ENCODE measurements at places on chromosomes 7 and 10. TPM values are rescaled to one million over a fixed set of nuclear protein-coding genes. Genes with fewer than 3 reads are reported as not detected.

DNA sequence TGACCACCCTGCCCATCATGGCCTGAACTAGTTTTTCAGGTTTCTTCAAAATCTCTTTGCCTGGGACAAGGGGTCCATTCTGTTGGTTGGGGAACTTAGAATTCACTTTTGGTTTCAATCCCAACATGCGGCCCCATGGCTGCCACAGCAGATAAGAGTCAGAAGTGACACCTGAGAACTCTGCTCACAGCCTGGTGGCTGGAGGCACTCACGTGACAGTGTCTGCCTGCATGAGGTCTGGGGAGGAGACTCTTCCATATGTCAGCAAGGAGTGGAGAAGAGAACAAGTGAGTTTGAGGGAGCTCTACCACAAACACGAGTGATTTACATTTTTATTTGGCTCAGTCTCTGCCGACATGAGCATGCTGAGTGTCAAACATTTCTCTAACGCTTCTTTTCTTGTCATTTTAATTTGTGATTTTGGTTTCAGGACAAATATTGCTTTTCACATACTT is 370.4 kb downstream of the TNS3 start:
- H3K4me3 ChIP-seq: no peak overlapping the region
- H3K4me1 ChIP-seq: peaks cover 8% of the 10 kb centered on the region
- no peaks in the 10 kb centered on the region for H3K36me3 ChIP-seq
- H3K27me3 ChIP-seq: no peaks in the 10 kb centered on the region

GRCh38 chr10:132649651-132650360 is 112.2 kb downstream of the INPP5A start:
- no peak overlapping the region for H3K4me3 ChIP-seq
- H3K27me3 ChIP-seq: no peaks in the 10 kb centered on the region
- DNase-seq: no peak
- H3K36me3 ChIP-seq: no peaks in the 10 kb centered on the region

- no peaks in the 10 kb centered on the region for H3K4me1 ChIP-seq
- H3K4me3 ChIP-seq: no peak overlapping the region
- no peak overlapping the region for H3K27ac ChIP-seq
- H3K27me3 ChIP-seq: no peaks in the 10 kb centered on the region
- H3K36me3 ChIP-seq: no peaks in the 10 kb centered on the region
Measured at GRCh38 chr7:32381024-32381601, 109.1 kb downstream of the LSM5 start.

The IL15RA gene
- 12.0 TPM for total RNA-seq

DNA sequence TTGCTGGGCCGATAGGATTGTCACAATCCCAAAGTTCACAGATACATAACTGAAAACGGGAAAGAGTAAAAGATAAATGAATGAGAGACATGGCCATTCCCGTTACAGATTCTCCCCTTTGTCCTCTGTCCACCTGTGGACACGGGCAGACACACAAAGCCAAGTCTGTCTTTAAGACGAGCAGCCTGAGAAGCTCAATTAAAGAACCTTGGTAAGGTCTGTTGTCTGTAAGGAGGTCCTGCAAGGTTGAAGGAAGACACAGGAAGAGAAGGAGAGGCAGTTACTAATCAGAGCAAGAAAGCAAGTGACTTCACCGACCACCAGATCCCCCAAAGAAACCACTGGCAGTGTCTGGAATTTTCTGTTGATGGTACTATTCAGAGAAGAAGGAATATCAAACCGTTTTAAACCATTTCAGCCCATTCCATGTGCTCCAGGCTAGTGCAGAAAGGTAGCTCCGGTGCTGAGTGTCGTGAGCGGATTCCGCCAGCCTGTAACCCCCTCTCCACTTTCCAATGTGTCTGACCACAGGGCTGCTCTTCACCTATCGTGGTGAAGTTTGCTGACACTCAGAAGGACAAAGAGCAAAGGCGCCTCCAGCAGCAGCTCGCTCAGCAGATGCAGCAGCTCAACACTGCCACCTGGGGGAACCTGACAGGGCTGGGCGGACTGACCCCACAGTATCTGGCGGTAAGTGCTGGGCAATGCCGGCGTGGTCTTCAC is 252.6 kb downstream of the CELF2 start:
- H3K27ac ChIP-seq: no peak overlapping the region
- H3K4me1 ChIP-seq: no peaks in the 10 kb centered on the region
- H3K4me3 ChIP-seq: no peak overlapping the region
- no peaks in the 10 kb centered on the region for H3K27me3 ChIP-seq

- no peak for DNase-seq
- no peaks in the 10 kb centered on the region for H3K4me1 ChIP-seq
- H3K36me3 ChIP-seq: no peaks in the 10 kb centered on the region
- no peak overlapping the region for H3K4me3 ChIP-seq
Measured at GRCh38 chr7:84196084-84196503, 1.5 kb upstream of the SEMA3A start.

DNA sequence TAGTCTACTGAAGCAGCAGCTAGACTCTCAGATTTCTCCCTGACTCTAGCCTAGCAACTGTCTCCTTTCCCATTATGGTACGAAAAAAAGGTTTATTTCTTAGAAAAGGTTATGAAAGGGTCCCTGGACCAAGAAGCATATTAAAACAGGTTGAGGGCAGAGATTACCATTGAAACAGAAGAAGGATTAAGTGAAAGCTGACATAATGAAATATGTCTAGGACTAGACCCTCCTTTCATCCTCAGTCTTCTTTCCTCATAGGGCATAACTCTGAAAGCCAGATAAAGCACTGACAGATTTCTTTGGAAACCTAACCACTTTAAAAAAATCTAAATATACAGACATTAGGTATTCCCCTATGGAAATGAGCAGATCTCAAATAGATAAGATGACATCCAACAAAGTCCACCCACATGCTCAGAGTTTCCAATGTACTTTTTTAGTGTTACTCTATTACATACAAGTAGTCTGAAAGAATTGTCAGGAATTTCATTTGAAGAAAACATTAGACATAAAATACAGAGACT is 58.6 kb downstream of the JMJD1C start:
- H3K4me1 ChIP-seq: no peaks in the 10 kb centered on the region

GRCh38 chr7:134785842-134786241 is 6.4 kb downstream of the CALD1 start:
- no peak overlapping the region for H3K4me3 ChIP-seq
- no peaks in the 10 kb centered on the region for H3K27me3 ChIP-seq
- no peaks in the 10 kb centered on the region for H3K4me1 ChIP-seq
- H3K27ac ChIP-seq: no peak overlapping the region
- DNase-seq: no peak

GRCh38 chr10:11881477-11882417 is 58.6 kb downstream of the PROSER2 start:
- H3K27ac ChIP-seq: no peak overlapping the region
- no peak for DNase-seq
- H3K4me3 ChIP-seq: no peak overlapping the region
- H3K36me3 ChIP-seq: no peaks in the 10 kb centered on the region
- H3K4me1 ChIP-seq: no peaks in the 10 kb centered on the region
- H3K27me3 ChIP-seq: no peaks in the 10 kb centered on the region

- no peak overlapping the region for H3K4me3 ChIP-seq
- H3K27ac ChIP-seq: no peak overlapping the region
- H3K4me1 ChIP-seq: peaks cover 6% of the 10 kb centered on the region
- DNase-seq: no peak
- H3K36me3 ChIP-seq: no peaks in the 10 kb centered on the region
Measured at GRCh38 chr10:81872206-81872862, 2.7 kb upstream of the NRG3 start.

- no peak overlapping the region for H3K4me3 ChIP-seq
- H3K27me3 ChIP-seq: no peaks in the 10 kb centered on the region
- H3K4me1 ChIP-seq: peaks cover 11% of the 10 kb centered on the region
- no peaks in the 10 kb centered on the region for H3K36me3 ChIP-seq
- DNase-seq: no peak
- no peak overlapping the region for H3K27ac ChIP-seq
Measured at GRCh38 chr7:127581716-127582115, 3.7 kb downstream of the GCC1 start.

DNA sequence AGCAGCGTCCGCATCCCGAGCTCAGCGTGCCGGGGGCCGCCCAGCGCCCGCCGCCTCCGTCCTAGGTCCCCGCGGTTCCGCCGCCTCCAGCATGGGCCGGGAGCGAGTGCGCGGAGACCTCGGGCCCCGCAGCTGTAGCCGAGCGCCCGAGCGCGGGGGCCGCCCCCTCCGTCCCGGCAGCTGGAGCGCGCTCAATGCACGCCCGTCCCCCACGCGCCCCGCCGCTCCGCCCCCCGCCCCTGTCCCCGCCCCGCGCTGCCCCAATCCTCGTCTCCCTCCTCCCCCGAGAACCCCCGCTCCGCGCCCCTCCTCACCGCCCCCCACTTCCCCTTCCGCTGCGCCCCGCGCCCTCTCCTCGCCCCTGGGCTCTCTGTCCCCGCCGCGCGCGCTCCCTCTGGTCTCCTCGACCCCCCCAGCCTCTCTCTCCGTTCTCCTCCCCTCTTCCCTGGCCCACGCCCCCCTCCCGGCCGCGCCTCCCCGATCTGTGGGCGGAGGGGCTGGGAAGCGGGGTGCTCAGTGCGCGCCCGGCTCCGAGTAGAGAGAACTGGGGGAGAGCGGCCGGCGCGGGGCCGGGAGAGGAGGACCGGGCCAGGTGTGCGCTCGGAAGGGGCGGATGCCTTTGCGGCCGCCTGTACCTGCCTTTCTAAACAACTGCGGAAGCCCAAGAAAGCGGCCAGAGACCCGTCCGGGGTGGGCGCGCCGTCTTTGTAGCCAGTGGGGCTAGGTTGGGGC is at the start of gene VIPR2:
TSS of gene VIPR2 (minus strand) at position 110 of the 732 bp plus-strand sequence. CDS start at position 14, 96 bp downstream.
- DNase-seq: peak; percentile 50
- no peaks in the 10 kb centered on the region for H3K27me3 ChIP-seq
- no peak within 1 kb of the TSS for H3K27ac ChIP-seq
- H3K36me3 ChIP-seq: no peaks in the 10 kb centered on the region
- peak within 1 kb of the TSS; percentile 67 for H3K4me3 ChIP-seq

- no peaks in the 10 kb centered on the region for H3K27me3 ChIP-seq
- no peak overlapping the region for H3K27ac ChIP-seq
- no peak for DNase-seq
- no peaks in the 10 kb centered on the region for H3K36me3 ChIP-seq
Measured at GRCh38 chr7:12386313-12386740, 17.3 kb downstream of the VWDE start.

The PTPN20 gene
- total RNA-seq: 1.8 TPM

GRCh38 chr10:69574571-69574978 is 1.4 kb upstream of the NEUROG3 start:
- no peaks in the 10 kb centered on the region for H3K4me1 ChIP-seq
- no peak for DNase-seq
- no peaks in the 10 kb centered on the region for H3K36me3 ChIP-seq
- no peak overlapping the region for H3K27ac ChIP-seq
- no peaks in the 10 kb centered on the region for H3K27me3 ChIP-seq
- no peak overlapping the region for H3K4me3 ChIP-seq

DNA sequence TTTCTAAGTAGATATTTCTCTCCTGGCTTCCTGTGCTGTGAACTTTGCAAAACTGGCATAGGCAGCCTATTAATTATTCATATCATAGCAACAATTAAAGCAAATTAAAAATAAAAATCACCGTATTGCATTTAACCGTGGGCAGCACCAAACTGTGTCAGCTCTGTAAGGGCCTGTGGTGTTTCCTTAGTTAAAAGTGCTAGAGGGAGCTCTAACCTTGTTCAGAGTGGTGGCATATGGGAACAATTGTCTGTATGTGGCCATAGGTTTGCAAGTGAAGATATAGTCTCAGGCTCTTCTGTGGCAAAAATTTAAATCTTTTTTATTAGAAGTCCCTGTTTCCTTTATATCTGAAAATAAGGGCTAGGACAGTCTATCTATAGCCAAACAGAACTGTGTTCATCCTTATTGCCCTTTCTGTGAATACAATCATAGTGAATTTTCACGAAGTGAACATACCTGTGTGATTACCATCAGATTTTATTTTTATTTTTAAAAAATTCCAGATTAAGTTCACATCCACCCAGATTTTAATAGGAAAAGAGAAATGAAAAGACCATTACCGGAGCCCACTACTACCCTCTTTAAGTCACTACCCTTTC is 92.6 kb downstream of the POLL start:
- no peaks in the 10 kb centered on the region for H3K27me3 ChIP-seq
- DNase-seq: no peak
- no peak overlapping the region for H3K27ac ChIP-seq
- peaks cover 22% of the 10 kb centered on the region for H3K4me1 ChIP-seq
- no peak overlapping the region for H3K4me3 ChIP-seq
- no peaks in the 10 kb centered on the region for H3K36me3 ChIP-seq

GRCh38 chr10:17648243-17649035 is 4.5 kb downstream of the STAM start:
- DNase-seq: no peak
- H3K4me1 ChIP-seq: peaks cover 8% of the 10 kb centered on the region
- no peak overlapping the region for H3K27ac ChIP-seq
- H3K4me3 ChIP-seq: no peak overlapping the region
- no peaks in the 10 kb centered on the region for H3K36me3 ChIP-seq

- H3K27me3 ChIP-seq: no peaks in the 10 kb centered on the region
- no peak overlapping the region for H3K4me3 ChIP-seq
- H3K36me3 ChIP-seq: no peaks in the 10 kb centered on the region
- DNase-seq: peak; percentile 56
- no peak overlapping the region for H3K27ac ChIP-seq
Measured at GRCh38 chr7:132614428-132615318, 38.4 kb upstream of the PLXNA4 start.

The TLX1 gene
- not detected for total RNA-seq

The LIPJ gene
- total RNA-seq: 0.23 TPM

The PRSS37 gene
- not detected for total RNA-seq

DNA sequence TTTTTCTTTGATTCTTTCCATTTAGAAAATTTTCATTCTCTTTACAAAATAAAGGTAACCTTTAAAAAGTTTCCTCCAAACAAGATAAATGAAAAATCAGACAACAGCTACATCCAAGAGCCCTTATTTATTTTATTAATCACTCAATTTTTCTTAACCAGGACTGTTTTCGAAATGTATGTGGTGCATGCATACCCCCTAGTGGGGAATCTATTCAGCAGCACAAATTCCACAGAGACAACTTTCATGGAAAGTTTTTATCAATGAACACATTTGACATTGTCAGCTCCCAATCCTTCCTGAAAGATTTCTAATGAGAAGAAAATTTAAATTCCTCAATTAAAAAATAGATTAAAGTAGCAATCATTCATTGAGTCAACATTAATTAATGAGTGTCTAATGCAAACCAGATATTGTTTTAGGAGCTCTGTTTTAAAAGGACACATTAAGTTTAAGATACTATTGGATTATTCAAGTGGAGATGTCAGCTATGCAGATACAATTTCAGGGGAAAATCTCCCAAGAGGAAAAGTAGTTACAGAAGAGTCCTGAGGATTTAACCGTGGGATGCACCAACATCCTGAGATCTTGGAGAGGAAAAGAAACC is 5.2 kb upstream of the HTR7 start:
- H3K4me3 ChIP-seq: no peak overlapping the region
- H3K36me3 ChIP-seq: no peaks in the 10 kb centered on the region
- no peak for DNase-seq
- H3K4me1 ChIP-seq: no peaks in the 10 kb centered on the region
- H3K27ac ChIP-seq: no peak overlapping the region

GRCh38 chr7:118183428-118183785 is 557 bp upstream of the LSM8 start:
- H3K27me3 ChIP-seq: no peaks in the 10 kb centered on the region
- DNase-seq: no peak
- H3K27ac ChIP-seq: peak overlapping the region; percentile 84
- peak overlapping the region; percentile 88 for H3K4me3 ChIP-seq
- H3K36me3 ChIP-seq: no peaks in the 10 kb centered on the region

GRCh38 chr7:26284995-26285632 is 6.5 kb upstream of the SNX10 start:
- H3K27me3 ChIP-seq: no peaks in the 10 kb centered on the region
- no peak for DNase-seq
- no peak overlapping the region for H3K27ac ChIP-seq
- H3K4me3 ChIP-seq: no peak overlapping the region
- H3K4me1 ChIP-seq: no peaks in the 10 kb centered on the region
- H3K36me3 ChIP-seq: no peaks in the 10 kb centered on the region

GRCh38 chr7:13197501-13197900 is 510.1 kb downstream of the ARL4A start:
- H3K36me3 ChIP-seq: no peaks in the 10 kb centered on the region
- DNase-seq: no peak
- H3K4me1 ChIP-seq: no peaks in the 10 kb centered on the region
